GF-D8 (cell line): ENCODE measurements at places on chromosomes 2 and 18.

- DNase-seq = no peak
These were observed 71.6 kb upstream of the CHRNA1 start for GRCh38 chr2:174835797-174836255.

- no peak for DNase-seq
These were observed 1.7 kb downstream of the TRIP12 start for GRCh38 chr2:229920011-229920641.

- no peak for DNase-seq
These were observed 110.7 kb upstream of the ZEB2 start for GRCh38 chr2:144630459-144631215.

- no peak for DNase-seq
These were observed 32.3 kb downstream of the RALBP1 start for GRCh38 chr18:9507565-9508088.

DNA sequence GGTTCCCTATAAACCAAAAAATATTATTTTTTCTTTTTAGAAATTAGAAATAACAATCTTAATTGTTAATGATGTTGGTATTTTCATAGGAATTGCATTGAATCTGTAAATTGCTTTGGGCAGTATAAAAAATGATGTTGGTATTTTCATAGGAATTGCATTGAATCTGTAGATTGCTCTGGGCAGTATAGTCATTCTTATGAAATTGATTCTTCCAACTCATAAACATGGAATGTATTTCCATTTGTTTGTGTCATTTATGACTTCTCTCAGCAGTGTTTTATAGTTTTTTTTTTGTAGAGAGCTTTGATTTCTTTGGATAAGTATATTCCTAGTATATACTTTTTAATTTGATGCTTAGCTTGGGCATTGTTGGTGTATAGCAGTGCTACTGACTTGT, 82.0 kb upstream of the NT5C1B start:
- DNase-seq = no peak

DNA sequence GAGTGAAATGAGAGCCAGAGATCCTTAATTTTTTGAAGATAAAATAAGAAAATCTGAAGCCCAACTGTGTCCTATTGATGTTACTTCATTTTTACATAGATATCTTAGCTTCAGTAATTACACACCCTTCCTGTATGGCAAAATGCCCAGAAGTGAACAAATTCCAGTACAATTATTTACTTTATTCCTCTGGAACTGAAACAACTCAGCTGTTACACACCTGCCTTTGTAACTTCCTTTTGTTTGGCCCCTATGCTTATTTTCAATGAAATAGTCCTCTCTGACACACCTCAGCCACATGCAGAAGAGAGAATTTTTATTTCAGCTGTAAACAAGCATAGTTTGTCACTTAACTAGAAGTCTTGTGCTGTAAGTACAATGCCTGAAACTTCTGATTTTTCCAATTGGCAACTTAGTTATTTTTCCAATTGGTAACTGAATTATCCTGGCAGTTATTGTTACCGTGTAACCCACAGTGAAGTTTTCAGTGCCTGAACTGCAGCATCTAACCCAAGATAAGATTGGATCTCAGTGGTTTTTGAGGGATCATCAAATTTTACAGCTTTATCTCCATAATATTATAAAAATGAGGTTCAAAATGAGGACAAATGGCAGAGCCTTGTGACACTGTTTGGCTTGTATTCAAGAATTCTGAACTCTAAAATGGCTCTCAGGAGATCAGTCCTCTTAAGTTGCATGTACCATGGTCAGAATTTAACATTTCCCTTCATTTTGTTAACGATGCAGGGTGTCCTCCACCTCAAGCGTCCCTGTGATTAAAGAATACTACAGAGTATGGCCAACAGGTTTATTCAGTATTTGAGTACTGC, 82.6 kb downstream of the PKP4 start:
- peak; percentile 25 for DNase-seq

DNA sequence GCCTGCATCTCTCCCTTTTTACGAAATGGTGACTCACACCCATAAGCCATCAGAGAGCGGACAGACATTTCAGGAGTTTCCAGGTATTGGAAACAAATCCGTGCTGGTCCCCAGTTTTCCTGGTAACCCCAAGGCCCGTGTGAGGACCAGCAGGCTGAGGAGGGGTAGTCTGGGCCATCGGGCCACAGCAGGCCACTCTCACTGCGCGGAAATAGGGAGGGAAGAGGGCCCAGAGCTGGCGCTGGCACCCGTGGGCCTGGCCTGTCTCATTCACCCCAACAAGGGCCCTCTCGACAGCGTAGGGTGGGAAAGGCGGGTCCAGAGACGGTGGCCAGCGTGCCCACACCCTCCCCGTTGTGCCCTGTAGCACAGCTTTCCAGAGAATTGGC, 13.7 kb upstream of the FAHD2A start:
- no peak for DNase-seq

GRCh38 chr2:138421971-138422335, 79.6 kb upstream of the SPOPL start:
- peak; percentile 2 for DNase-seq

- DNase-seq = no peak
These were observed 139.3 kb downstream of the KLHL29 start for GRCh38 chr2:23524261-23524706.

DNA sequence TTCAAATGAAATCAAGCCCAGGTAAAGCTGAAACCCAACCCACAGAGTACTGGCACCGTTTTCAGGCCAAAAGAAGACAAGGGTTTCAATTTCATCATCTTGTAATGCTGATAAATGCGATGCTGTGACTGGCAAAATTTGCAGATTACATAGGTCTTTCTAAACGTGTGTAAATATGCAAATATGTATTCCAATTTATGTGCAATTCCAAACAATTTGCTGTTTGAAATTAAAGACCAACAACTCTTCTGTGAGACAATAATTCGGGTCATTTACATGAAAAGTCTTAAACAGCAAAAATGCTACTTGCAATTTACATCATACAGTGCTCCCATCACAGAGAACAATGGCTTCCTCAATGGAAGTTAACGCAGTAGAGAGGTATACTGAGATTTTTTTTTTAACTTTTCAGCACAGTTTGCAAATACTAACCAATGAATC, 2.8 kb upstream of the ZNF532 start:
- no peak for DNase-seq

DNA sequence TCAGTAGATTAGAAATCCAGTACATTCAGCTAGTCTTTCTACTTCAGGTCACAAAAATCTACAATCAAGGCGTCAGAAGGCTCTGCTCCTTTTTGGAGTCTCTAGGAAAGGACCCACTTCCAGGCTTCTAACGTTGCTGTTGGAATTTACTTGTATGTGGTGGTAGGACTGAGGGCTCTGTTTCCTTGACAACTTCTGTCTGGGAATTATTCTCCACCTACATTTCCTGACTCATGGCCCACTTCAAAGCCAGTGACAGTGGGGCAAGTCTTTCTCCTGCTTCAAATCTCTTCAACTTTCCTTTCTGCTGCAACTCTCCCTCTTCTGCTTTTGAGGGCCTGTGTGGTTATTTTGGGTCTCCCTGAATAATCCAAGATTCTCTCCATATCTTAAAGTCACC, 10.4 kb upstream of the TMX3 start:
- DNase-seq = no peak

- no peak for DNase-seq
These were observed 2.4 kb upstream of the PMAIP1 start for GRCh38 chr18:59897321-59897954.

DNA sequence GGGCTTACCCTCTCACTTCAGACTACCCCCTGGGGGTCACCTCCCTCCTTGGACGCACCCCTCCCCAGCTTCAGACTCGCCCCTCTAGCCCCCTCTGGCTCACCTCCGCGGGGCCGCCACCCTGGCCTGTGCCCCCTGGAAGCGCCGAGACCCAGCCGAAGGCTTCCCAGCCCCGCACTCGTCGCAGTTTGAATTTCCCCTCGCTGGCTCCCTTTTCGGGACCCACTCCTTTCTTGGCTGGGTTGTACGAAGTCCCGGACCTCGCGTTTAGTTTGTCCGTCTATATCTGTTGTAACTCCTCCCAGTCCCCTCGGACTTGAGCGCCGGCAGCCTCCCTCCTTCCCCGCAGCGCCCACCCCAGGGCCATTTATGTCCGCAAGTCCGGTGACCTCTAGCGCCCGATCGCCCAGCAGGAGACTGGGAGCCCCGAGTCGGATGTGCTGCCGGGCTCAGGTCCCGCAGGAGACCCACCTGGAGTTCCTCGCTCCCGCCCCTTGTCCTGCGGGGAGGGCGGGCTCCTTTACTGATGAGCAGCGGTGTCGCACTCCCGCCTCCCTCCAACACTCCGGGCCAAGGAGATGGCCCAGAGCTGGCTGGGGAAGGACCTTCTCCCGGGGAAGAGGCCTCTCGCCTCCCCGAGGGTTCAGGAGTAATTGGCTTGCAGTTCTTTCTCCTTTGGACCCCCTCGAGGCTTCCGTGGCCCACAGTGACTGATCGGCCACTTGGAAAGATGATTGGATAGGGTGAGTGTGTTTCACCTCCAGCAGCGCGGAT, 692 bp upstream of the RAX start:
- no peak for DNase-seq

DNA sequence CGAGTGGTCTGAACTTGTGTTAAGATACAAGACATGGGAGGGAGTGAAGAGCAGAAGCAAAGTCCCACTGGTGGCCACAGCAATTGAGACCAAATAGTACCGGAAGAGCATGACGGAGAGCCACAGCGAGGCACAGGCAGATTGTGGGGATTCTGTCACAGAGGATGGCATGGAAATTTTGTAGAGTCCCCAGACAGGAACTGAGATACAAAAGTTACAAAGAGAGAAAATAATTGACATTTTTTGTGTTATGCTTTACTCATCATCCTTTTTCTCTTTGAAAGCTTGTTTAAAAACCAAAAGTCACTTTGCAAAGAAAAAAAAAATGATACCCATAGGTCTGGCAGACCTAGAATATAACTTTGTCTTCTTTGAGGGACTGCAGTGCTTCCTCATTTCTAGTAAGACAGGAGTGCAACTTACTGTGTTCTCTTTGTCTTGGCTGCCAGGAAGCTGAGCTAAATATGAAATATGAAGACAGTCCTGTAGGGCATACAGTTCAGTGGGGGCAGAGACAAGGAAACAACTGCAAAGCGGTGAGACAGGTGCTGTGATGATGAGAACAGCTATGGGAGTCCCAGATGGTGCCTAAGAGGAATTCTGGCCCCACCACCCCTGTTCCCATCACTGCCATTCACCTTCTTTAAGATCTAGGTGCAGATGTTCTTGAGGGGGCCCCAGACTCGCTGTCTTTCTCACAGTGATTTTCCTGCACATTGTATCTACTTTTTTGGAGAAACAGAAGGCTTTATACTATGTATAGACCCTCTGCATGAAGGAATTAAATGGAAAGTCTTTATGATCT, 5.2 kb downstream of the ARHGAP25 start:
- no peak for DNase-seq

DNA sequence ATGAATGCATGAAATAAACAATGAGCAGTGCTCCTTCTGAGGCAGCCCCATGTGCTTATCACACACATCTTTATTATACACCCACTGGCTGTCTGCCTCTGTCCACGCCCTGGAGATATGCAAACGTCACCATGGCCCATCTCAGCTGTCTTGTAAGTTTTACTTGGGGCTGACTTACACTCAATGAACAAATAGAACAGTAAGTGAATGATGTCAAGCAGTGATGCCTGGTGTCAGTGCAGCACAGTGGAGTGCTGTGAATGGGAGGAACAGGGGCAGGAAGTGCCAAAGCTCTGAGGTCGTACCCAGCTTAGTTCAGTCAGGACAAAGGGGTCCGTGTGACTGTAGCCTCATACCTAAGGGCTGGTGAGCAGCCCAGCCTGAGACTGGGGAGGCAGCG, 659.5 kb upstream of the HS6ST1 start:
- no peak for DNase-seq

GRCh38 chr2:240137596-240138253, 1.6 kb upstream of the COPS9 start:
- DNase-seq = no peak
